Posterior vena cava (tissue), 2 donors: ENCODE measurements at places on chromosomes 12 and 14. TPM values are rescaled to one million over a fixed set of nuclear protein-coding genes. Genes with fewer than 3 reads are reported as not detected.

The PKP2 gene
- total RNA-seq, result 3.6 TPM

The PGAM5 gene
- 24.2 TPM for total RNA-seq

DNA sequence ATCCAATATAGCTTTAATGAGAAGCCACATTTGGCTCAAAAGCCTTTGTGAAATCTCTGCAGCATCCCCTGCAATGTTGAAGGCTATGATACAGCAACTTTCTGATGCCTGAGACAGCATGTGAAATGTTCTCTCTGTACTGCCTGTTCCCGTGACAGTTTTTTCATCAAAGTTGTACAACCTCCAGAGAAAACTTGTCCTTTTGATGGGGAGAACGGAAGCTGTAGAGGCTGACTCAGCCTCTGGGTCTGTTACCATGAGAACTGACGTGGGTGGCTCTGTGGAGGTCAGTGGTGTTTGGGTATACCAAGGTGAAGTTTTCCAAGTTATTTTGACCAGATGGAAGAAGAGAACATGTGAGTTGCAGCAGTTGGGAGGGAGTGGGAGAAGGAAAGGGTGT, 17.0 kb downstream of the SLC4A8 start:
- no peak for DNase-seq

- no peak for DNase-seq
Measured at GRCh38 chr14:50786751-50787464, 44.1 kb downstream of the NIN start.

The CLEC9A gene
- not detected for total RNA-seq

The CLIP1 gene
- total RNA-seq, result 226 TPM

DNA sequence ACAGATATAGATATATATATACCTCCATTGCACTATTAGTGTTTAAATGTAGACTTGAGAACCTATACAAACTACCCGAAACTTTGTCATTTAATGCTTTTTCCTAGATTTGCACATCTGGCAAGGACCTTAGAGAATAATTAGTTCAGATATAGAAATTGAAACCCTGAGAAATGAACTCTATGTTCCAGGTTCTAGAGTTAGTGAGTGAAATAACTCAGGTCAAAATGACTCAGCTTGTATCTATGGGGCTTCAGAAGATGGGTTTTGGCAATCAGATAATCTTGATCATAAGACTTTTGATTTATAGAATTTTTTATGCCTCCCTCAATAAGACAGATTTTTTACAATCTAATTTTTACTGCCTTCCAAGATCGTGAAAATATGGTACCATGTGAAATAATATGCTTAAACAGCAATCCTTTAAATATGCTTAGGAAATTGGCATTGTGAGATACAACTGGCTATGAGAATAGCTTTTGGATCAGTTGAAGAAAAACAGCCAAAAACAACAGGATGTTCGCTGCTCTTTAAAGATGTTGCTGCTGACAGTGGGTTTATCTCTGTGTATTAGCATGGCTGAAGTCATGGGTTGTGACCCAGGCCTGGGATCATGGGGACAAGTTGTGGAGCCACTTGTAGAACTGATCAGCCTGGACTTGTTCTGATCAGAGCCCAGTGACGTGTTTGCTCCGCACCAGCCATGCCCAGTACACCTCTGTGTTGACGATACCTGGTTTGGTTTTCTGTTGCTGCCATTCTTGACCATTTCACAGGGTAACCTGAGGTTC, 63.6 kb downstream of the TTLL5 start:
- peak; percentile 68 for DNase-seq

The LRRC43 gene
- total RNA-seq, result not detected

The ANO4 gene
- total RNA-seq, result 0.83 TPM

The LRIG3 gene
- total RNA-seq, result 23.7 TPM

The KRT80 gene
- total RNA-seq, result 0.19 TPM

DNA sequence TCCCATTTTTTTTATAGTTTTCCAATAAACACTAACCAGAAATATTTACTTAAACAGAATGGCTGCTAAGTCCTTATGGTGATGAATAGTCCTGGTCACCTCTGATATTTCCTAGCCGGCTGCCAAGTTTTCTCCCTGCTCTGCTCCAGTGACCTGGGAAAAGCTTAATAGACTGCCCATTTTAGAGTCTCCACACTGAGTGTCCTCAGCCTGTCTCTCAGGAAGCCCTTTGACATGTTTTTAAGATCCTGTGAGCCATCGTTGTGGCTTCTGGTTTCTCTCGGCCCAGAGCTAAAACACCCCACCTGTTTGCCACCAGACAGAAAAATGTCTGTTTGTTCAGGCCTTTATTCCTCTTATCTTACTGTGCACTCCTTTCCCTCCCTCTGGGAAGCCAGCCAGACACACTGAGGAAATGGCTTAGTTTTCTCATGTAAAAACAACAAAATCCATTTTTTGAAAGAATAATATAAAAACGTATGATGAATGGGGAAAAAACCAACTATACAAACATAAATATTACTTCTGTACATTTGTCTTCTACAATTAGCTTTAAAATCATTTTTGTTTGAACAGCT, 25.4 kb upstream of the ALDH2 start:
- no peak for DNase-seq

The OVCH1 gene
- total RNA-seq, result 0.46 TPM
